Brain (organoid and tissue), 16 donors: ENCODE measurements at places on chromosomes 12 and 14. TPM values are rescaled to one million over a fixed set of nuclear protein-coding genes. Genes with fewer than 3 reads are reported as not detected.

The FSCB gene
- not detected for polyA plus RNA-seq

DNA sequence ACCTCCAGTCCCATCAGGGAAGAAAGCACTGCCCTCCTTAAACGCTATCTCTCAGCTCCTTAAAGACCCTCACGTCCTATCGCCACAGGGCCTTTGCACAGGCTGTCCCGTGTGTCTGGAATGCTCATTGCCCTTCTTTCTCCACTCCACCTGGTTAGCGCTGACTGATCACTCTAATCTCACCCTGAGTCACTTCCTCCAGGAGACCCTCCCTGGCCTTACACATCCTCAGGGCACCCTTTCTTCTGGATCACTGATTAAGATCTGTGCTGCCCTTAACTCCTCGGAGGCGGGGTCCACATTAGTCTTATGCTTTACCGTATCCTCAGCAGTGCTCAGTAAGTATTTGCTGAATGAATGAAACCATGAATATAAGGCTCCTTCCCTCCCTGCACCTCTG lies 94.7 kb downstream of the SYNE3 start:
- no peak for DNase-seq

GRCh38 chr14:54637270-54638134 lies 70.6 kb downstream of the SAMD4A start:
- no peak for DNase-seq

- DNase-seq = no peak
These were observed 2.4 kb downstream of the KLHDC2 start for GRCh38 chr14:49770212-49770817.

DNA sequence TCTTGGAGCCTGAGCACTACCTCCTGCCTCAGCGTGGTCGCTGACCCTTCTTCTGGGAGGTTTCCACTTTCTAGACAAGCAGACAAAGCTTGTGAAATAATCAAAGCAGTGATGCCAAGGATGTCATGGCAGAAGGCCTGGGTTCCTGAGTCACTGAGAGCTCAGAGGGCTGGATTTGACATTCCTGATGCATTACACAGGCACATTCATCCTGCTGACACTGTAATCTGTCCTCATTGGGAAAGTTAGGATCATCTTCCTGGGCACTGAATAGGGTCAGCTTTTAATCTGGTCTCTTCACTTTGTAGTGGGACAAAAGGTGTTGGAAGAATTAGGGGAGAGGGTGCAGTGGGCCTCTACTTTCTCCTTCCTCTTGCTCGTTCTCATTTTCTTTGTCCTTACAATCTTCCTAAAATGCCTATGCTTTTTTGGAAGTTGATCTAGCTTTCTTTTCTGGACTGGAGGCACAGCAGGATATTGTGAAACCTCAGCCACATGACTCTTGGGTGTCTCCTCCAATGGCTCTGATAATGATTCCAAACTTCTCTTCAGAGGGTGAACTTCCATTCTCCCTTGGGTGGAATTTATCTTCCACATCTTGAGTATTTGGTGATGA lies 29.6 kb downstream of the EEA1 start:
- no peak for DNase-seq
